MV-4-11 (cell line): ENCODE measurements at places on chromosomes 5 and 9.
A peak's percentile ranks its signal among the peaks of the same experiment; 100 is the strongest.

- peak; percentile 95 for DNase-seq
Observed at GRCh38 chr5:142053426-142054151, 40.8 kb upstream of the GNPDA1 start.

GRCh38 chr5:163564321-163564938, 59.0 kb downstream of the MAT2B start:
- DNase-seq, result peak; percentile 50

DNA sequence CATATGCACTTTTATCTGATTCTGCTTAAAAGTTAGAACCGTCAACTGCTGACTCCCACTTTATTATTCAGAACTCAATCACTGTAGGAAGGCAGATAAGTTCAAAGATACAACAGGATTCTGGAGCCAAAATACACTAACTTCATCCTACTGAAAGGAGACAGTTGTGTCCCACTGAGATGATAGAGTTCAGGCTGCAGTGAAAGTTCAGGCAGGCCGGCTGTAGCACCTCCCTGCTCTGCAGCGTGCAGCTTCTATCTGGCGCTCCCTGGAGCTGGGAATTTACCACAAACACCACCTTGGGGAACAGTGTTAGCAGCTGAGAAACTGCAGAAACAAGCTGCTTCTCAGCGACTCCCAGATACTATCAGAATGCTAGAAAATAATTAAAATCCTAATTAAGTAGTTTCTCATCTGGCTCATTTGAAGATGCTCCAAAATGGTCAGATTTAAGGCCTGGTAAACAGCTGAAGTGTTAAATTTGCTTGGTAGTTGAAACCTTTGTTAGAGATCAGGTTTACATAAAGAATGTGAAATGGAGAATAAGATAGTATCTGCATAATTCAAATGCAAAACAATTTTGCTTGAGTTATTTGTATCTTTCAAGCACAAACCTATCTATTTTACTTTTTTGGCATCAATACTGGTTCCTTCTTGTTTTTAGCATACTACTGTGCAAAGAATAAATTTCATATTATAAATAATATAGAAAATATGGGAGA, 52.3 kb upstream of the CNTLN start:
- DNase-seq, result no peak

GRCh38 chr9:76374783-76375559, 19.3 kb downstream of the RFK start:
- DNase-seq, result no peak

DNA sequence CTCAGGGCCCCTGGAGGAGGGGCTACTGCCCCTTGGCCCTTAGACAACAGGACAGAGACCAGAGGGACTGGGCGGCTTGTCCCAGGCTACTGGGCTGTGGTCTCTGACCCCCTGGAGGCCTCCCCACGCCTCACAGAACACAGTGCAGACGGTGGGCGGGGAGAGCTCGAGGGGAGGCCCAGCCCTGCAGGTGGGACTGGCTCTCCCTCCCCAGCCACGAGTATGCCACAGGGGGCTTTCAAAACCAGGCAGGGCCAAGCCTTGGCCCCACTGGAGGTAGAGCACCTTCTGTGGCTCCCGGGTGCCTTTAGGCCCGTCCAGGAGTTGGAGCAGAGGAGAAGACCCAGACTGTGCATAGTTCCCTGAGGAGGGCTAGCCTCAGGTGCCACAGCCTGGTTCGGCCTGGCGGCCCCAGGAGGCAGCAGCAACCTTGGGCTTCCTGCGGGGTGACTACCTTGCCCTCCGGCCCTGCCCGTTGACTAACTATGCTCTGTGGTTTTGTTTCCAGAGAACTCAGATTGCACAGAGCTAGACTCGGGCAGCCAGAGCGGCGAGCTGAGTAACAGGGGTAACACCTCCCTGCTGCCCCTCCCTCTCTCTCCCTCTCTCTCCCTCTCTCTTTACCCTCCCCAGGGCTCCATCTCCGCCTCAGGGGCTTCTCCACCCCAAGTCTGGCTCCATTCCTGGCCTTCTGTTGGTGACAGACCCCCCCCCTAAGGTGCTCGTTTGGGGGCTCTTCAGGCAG, 15.5 kb downstream of the CARD19 start:
- peak; percentile 70 for DNase-seq

DNA sequence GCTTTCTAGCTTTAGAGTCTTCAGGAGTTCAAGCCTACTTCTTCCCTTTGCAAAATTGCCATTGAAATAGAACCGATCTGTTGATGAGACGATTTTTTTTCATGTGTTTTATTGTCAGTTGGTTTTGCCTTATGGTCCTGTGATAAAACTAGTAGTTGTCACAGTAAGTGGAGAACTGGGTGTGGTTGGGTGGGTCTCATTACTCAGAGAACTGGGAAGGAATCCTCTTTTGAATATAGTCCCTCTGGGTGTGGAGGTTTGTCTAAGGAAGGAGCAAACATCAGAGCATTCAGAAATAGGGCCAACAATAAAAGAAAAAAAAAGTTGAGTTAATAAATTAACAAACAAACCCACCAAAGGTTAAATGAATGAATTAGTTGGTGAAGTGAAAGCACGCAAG, 69.0 kb downstream of the ALDH1A1 start:
- DNase-seq, result no peak

- DNase-seq, result no peak
Observed at GRCh38 chr9:18890372-18890771, 142.6 kb downstream of the SAXO1 start.

- DNase-seq, result no peak
Observed at GRCh38 chr5:173622183-173623047, 6.0 kb upstream of the BOD1 start.

- no peak for DNase-seq
Observed at GRCh38 chr5:162496100-162496808, 428.7 kb downstream of the GABRG2 start.

DNA sequence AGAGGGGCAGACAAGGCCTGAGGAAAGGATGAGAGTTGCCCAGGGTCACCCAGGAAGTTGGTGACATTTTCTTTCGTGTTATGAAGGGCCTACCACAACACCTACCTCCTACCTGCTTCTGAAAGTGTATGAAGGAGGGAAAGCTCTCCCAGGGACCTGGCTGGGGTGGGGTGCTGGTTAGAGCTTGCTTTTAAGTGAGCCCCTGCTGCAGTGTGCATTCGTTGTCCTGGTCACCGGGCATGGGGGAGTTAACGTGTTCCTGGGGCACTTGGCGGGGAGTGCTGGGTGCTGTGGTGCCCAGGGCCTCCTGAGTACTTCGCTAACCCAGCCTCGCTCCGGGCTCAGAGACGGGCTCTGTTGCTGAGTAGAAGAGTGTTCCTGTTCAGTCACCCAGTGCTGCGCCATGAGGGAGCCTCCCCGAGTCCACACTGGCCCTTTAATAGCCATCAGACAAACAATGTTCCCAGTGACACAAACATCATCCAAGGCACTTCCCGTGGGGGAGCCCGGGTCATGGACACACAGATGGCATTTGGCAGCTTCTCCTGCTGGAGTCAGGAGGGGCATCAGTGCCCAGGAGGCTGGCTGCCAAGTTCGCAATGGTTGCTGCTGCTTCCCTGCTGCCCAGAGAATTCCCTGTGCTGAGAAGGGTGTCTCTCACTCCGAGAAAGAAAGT, 85.7 kb downstream of the AMBP start:
- DNase-seq, result no peak

GRCh38 chr5:82360022-82360421, 81.9 kb upstream of the RPS23 start:
- DNase-seq, result no peak

- no peak for DNase-seq
Observed at GRCh38 chr9:86456416-86456815, 102.2 kb upstream of the TUT7 start.

- DNase-seq, result peak; percentile 24
Observed at GRCh38 chr5:55313870-55314617, 6.3 kb downstream of the MTREX start.

- peak; percentile 78 for DNase-seq
Observed at GRCh38 chr5:88825584-88826315, 57.2 kb downstream of the MEF2C start.

DNA sequence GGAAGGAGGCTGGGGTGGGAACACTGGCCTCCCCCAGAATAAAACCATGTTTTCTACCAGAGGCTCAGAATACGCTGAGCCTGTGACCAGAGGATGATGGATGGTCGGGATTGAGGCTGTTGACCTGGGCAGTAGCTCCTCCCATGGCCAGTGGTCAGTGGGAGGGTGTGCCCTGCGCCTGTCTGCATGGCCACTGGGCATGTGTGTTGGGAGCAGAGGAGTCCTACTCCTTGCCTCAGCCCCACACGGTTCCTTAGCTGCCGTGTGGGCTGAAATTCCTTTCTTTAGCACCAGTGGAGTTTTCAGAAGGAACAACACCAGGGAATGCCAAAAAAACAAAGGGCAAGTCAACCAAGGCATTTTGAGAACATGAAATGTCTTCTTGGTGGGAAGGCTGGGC, 8.5 kb upstream of the RMND5B start:
- no peak for DNase-seq

DNA sequence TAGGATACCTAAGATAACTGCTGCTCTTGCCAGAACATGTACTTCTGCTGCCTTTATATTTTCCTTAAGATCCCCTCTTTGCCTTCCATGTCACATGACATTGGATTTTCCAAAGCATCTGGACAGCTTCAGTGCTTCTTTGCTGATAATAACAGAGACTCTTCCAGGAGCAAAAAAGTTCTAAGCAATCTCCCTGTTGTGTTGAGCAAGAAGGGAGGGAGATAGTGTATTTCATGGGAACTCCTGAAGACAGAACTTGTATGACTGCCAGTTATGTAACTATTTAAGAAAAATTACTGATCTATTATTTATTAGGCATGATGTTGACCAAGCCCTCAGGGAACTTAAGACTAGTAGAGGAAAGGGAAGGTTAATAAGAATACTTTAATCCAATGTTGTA, 454.7 kb downstream of the SPATA31D1 start:
- DNase-seq, result no peak

GRCh38 chr5:109688630-109688969, 1.1 kb upstream of the MAN2A1 start:
- DNase-seq, result peak; percentile 83

DNA sequence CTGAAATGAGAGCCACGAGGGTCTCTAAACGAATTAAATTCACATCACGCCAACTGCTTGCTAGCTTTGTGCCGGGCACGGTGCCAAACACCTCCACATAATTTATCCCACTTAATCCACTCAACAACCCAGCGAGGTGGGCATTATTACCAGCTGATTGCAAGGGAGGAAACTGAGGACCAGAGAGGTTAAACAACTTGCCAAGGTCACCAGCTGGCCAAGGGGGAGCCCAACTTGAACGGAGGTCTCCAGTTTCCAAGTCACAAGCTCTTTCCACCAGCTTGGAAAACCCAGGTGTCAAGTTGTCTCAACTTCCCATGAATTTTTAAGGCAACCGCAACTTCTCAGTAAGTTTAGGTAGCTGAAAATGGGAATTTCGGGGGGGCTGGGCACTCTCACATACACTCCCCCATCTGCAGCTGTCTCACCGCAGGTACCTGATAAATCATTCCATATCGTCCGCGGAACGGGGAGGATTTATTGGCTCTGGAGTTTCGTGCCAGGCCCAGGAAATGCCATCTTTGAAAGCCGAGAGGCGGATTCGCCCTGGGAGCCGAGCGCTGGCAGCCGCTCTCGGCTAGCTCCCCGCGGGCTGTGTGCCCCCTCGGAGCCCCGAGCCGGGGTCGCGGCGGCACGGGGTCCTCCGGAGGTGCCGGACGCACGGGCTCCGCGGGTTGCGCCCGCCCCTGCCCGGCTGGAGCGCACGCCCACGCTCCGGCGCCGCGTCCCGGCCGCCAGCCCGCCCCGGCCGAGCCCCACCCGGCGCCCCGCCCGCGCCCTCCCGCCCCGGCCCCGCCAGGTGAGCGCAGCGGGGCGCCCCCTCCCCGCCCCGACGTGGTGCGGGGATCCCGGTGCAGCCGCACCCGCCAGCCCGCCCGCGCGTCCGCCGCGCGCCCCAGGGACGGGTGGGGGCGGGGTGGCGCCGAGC, 617 bp downstream of the PTPN3 start:
- DNase-seq, result no peak

GRCh38 chr5:65925601-65926275, 637 bp upstream of the ERBIN start:
- peak; percentile 71 for DNase-seq

DNA sequence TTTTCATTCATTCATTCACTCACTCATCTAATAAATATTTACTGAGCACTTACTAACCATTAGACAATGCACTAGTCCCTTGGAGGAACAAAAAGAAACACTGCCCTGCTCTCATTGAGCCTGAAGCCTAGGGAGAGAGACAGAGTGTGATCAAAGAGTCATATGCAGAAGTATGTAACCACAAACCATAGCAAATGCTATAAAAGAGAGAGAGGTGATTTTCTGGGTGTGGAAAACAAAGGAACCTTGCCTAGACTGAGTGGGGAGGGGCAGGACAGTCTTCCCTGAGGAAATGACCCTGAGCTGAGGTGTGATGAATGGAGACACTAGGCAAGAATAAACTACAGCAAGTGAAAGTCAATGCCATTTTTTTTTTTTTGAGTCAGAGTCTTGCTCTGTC, 10.8 kb upstream of the ADRA1B start:
- DNase-seq, result peak; percentile 51

DNA sequence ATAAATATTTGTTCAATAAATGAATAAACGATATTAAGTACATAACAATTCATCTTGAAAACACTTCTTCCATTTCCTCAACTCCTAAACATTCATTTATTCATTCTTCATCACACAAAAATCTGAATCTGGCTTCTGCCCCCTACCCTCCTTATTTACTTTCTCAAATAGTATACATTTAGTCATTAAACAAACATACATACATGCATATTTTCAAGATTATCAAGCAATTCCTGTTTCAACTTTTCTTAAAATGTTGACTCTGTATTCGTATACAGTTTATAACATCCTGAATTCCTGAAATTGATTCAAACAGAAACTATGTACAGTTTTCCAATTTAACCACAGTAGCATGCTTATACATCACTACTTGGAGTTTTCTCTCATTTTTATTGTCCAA, 129.0 kb downstream of the MUSK start:
- no peak for DNase-seq

GRCh38 chr5:83281176-83281575, 190.4 kb upstream of the VCAN start:
- no peak for DNase-seq

- DNase-seq, result no peak
Observed at GRCh38 chr9:89601306-89601705, 3.5 kb upstream of the GADD45G start.

DNA sequence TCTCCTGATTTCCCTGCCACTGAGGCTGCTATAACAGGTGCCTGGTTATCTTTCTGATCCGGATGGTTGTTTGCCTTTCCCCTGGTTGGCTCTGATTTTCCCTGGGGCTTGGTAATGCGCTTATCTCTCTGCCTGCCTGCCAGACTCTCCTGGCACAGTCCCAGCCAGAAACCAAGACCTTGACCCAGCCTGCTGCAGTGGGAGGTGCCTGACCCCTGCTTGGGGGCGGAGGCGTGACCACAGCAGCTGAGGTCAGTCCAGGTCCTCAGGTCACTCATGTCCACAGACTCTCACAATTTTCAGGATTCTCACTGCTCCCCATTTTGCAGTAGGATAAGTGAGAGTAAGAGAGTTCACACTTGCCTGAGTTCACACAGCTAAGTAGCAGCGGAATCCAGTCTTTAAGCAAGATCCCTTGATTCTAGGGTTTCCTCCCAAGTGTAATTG, 24.4 kb upstream of the SYNPO start:
- no peak for DNase-seq

- DNase-seq, result peak; percentile 91
Observed at GRCh38 chr9:133787754-133788025, 49.5 kb upstream of the SARDH start.
